ENCODE measurements at places on chromosomes 3 and 15.

DNA sequence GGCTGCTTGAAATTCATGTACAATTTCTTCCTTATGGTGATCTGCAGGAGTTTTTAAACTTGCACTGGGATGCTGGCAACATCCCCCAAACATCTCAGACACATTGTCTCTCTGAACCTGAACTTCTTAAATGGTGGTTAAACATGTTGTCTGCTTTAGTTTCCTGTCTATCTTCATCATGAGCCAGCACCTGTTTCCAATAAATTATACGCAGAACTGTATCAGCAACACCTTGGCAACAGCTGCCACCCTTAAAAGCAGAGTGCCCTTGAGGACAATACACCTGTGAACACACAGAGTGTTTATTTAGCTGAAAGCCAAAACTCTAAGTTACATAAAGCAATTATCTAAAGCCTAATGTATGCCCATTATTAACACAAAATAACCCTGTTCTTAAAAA is 242.9 kb downstream of the WNT5A start:
- peak; percentile 69 for DNase-seq

DNA sequence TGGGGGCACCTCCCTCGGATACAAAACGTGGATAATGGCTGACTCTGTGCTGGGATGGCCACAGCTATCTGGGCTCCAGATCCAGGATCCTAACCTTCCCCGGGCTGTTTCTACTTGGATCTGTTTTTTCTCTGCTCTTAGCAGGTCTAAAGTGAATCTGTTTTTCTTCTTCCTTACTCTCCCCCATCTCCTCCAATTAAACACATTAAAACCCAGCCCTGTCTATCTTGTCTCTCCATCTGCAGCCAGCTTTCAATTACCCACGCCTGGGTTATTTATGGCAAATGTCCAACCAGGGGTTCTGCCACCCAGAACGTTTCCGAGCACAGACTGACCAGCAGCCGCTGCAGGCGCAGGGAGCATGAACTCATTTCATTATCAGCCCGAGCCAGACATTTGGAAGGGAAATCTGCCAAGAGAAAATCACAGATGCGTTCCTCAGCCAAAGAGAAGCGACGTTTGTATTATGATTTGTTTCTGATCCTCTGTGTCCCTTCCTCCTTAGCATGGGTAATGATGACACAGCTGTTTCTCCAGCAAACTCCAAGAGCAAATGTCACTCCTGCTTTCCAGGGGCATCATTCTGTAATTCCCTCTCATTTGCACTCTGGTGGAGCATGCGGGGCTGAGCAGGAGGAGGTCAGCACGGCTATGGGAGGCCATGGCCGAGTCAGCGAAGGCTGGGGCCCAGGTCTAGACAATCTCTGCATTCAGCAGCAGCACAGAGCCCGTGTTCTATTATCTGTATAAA is 42.0 kb downstream of the UMPS start:
- peak; percentile 87 for DNase-seq

DNA sequence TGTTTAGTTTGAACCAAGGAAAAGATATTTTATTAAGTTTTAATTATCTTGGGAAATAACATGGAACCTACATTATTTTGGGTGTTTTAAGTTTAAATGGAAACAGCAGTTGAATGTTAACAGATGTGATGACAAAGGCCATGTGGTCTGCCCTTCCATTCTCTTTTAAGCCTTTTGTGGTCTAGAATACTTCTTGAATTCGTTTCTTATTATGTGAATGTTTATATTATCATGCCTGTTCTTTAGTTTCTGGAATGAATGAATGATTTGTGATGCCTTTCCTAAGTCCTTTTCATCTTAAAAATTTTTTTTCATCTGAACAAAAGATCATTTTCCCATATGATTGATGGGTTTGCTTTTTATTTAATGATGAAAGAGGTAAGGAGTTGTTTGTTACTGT is 44.6 kb downstream of the SNRK start:
- no peak for DNase-seq

DNA sequence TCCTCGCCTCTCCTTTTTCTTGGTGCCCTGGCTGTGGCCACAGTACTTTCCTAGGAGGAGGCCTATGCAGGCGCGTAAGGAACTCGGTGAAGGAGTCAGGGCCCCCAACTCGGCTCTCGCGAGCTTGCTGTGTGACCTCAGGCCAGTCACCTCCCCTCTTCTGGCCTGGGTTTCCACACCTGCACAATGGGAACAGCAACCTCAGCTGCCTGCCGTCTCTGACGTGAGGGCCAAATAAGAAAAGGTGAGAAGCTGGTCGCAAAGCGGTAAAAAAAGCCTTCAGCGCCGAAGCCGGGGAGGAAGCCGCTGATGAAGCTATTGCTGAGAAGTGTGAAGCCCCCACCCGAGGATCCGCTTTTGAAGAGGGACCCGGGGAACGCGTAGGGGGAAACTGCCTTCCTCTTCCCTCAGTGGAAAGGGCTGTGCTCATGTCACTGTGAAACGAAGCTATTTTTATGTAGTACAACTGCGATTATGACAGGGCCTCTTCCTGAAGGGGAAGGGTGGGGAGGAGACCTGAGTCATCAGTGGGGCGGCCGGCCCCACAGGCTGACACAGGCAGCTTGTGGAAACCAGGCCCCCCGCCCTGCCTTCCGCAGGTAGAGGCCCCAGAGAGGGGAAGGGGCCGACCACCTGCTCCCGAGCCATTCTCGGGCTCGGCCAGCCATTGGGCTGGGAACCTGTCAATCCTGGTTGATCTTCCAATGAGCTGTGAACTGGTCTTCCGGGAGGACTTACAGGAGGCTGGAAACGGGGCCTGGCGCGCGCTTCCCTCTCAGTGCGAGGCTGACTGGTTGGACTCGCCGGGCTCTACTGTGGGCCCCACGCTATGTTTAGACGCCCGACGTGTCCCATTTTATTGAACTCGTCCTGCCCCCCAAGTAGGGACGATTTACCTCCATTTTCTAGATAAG is 18.0 kb upstream of the ANKDD1A start:
- DNase-seq = no peak

- DNase-seq = no peak
These were observed 618.5 kb upstream of the BCHE start for GRCh38 chr3:166455744-166456143.

GRCh38 chr3:57992452-57993213 is 15.6 kb upstream of the FLNB start:
- no peak for DNase-seq

GRCh38 chr15:51277101-51277500 is 61.3 kb downstream of the CYP19A1 start:
- DNase-seq = no peak

DNA sequence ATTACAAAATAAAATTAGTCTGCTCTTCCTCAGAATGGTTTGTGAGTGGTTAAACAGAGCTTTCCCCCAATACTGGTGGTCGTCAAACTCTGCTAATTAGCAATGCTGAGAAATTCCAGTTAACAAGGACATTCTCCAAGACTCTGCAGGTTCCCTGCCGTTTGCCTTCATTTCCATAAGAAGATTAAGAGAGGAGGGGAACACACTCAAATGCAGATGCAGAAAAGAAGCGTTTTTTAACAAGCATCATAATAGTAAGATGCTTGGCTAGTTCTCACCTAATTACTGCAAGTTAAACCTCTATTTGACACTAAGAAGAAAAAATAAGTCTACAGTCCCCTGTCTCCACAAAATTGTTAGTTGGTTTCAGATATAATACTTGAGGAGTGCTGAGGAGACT is 3.7 kb upstream of the SOX2 start:
- no peak for DNase-seq

DNA sequence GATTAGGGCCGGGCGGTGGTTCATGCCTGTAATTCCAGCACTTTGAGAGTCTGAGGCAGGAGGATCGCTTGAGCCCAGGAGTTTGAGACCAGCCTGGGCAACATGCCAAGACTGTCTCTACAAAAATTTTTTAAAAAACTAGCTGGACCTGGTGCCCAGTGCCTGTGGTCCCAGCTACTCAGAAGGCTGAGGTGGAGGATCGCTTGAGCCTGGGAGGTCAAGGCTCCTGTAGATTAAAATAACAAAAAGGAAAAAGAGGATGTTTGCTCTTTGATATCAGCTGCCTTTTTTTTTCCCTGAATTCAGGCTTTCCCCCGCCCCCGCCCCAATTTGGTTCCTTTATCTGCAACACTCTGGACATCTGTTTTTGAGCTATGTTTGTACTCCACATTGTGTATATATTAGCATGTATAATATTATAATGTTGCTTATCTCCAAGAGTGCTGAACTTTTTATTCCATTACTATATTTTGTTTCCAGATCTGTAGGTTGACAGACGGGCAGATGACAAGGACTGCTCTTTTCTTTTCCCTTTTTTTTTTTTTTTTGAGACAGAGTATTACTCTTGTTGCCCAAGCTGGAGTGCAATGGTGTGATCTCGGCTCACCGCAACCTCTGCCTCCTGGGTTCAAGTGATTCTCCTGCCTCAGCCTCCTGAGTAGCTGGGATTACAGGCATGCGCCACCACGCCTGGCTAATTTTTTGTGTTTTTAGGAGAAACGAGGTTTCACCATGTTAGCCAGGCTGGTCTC is 4.6 kb downstream of the SNAP23 start:
- no peak for DNase-seq

- peak; percentile 53 for DNase-seq
These were observed 65.2 kb downstream of the ATP13A5 start for GRCh38 chr3:193313061-193313958.

DNA sequence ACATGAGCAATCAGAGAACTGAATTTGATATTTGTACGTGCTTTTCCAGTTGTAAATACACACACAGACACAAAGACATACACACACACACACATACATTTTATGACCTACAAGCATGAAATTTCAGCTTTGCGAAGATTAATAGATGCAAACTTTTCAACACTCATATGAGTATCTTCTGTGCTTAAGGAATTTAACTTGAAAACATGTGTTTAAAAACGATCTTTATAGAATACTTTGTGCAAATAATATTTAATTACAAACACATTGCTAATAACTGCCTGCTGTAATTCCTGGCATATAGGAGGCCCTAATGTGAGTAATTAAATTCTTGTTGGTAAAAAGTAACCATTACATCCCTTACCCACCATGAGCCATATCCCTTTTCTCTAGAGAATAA is 107.7 kb upstream of the PLSCR5 start:
- DNase-seq = no peak

DNA sequence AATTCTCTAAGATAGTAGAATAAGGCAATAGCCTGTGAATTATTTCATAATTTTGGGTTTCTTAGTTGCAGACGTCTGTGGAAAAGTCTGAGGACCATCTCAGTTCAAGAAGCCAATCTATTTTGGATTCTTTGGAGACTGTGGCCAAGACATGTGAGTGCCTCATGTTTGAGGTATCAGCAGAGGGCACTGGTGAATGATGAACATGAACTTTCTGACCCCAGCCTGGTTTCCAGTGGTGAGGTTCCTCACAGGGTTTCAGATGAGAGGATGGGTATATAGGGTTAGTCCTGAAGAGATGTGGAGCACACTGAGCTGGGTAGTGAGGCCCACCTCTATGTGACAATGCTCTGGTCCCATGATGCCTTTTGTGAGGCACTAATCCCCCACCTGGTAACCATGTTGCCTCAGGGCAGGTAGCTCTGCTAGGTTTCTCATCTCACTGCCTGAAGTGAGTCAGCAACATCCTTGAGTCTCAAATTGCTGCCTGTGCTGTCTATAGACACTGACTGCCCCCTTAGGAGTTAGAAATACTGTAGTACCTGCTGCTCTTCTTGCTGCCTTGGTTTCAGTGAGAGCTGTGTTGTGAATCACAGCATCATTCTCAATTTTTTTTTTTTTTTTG is 32.3 kb downstream of the C3orf62 start:
- no peak for DNase-seq

DNA sequence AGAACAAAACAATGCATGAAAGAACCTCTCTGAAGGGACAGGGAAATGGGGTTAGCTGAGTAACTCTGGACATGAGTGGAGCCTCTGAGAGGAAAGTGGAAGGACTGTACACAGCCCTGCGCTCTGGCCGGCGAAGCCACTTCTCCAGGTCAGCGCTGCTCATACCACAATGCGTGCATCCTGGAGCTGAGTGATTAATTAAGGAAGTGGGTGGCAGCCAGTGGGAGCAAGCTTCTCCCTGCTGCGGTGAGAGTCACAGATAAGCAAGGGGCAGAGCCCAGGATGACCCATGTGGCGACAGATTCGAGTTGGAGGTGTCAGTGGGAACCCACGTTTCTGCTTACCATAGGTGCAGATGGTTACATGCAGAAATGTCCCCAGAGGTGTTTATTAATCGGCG is 48.0 kb downstream of the KLF15 start:
- no peak for DNase-seq

DNA sequence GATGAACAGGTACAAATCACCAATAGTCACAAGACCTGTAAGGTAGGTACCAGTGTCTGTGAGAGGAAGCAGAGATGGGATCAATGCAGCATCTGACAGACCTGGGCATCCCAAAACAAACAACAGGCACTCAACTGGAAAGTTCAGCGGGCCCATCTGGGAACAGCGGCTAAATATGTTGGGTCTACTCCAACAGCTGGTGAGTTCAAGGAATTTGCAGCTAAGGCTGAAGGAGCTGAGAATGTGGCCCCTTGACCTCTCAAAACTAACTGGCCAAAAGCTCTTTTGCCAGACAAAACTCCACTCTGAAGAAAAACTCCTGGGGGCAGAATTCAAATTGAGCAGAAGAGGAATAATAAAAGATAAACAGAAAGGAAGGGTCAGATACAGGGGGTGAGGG is 24.4 kb downstream of the AVEN start:
- no peak for DNase-seq

- DNase-seq = no peak
These were observed 169.0 kb downstream of the GHSR start for GRCh38 chr3:172279191-172279640.

- DNase-seq = no peak
These were observed 50.8 kb upstream of the DYNC1LI1 start for GRCh38 chr3:32621466-32621865.

GRCh38 chr3:38843898-38844297 is 27.9 kb upstream of the SCN10A start:
- peak; percentile 24 for DNase-seq

DNA sequence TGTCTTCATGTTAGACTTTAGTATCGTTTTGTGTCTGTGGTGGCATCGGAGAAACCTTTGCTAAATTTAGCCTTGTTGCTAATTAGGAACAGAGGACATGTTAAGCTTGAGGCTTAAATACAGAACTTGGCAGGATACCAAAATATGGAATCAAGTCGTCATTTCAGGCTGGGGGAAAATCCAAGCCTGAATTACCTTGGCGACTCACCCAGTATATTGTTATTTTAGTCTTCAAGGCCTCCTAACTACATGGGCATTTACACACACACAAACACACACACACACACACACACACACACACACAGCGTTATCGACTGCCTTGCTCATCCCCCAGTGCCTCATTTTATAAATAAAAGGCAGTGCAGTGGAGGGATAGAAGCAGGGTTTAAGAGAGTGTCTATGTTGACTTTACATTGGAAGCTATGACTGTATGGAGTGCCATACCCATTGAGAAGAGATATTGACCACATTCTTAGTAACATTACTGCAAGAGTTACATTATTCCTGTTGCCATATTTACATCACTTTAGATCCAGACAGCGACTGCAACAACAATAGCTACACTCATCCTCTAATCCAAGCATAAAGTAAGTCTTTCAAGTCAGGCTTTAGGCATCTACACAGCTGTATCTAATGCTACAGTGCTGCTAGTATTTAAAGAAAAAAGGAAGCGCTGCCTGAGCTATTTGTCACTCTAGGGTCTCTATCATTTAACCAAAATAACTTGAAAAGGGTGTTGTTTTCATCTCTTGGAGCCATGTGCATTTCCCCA is 210.8 kb upstream of the SEMA6D start:
- peak; percentile 82 for DNase-seq

GRCh38 chr15:38532728-38533127 is 31.9 kb downstream of the RASGRP1 start:
- no peak for DNase-seq

GRCh38 chr15:82545002-82545401 is 4.7 kb upstream of the RPS17 start:
- DNase-seq = no peak

Measured in COR-L47 (cell line).